ENCODE measurements at places on chromosomes 3 and 15.

GRCh38 chr15:97174886-97175540 is 785.5 kb upstream of the ARRDC4 start:
- no peak for DNase-seq

DNA sequence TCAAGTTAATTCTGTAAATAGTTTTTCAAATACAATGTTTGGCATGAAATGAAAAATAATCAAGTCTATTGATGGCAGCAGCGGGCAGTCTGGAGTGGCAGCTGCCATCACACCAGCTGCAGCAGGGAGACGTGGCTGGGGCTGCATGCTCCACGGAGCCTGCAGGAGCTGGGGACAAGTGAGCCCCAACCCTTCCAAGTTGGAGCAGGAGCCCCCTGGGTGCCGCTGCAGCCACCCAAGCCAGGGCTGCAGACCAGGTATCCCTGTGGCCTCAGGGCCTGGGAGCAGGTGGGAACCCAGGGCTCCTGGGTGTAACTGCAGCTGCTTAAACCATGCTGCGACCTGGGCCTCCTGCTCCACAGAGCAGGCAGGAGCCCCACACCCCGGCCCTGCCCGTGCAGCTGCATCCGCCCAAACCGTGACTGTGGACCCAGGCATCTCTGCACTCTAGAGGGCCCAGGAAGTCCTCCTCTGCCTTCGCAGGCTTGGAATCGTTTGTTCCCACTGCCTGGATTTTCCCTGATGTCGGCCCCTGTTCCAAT is 257.4 kb downstream of the PLOD2 start:
- no peak for DNase-seq

DNA sequence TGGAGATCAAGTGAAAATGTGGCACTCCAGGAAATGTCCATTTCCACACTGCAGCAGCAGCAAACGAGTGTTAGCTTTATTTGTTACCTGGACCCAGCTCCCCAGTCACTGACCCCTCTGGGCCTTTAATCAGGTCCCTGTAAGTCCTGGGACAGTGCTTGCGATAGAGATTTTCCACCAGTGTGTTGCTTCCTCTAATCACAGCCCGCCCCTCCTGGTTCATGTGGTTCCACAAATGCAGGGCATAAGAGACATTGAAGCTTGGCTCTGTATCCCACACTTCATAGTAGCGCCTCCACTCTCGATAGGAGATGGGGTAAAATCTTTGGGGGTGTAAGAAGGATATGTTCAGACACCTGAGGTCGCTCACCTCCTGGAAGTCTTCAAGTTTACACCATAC is 8.0 kb downstream of the A4GNT start:
- no peak for DNase-seq

- no peak for DNase-seq
Observed at GRCh38 chr3:119627461-119627860, 29.8 kb downstream of the PLA1A start.
